ENCODE measurements at places on chromosomes 11 and 22.

DNA sequence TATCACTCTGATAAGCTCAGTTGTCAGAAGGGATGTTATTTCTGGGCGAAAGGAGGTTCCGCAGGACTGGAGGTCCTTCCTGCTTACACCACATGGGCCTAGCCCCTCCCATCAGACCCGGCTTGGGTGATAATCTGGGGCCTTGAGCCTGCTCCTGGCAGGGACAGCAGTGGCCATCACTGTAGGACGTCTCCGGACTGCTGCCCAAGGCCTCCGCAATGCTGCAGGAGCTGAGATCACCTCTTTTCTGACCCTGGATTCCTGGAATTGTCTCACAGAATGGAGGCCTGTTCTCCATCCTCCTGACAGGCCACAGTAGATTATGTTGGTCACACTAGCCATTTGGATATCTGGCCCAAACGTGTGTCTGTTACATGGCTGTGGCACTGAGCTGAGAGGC is 9.2 kb upstream of the BIK start:
- no peak for DNase-seq

- DNase-seq, result no peak
These were observed 186.8 kb downstream of the SOX6 start for GRCh38 chr11:16169541-16169940.

- no peak for DNase-seq
These were observed 91.0 kb downstream of the KCNQ1 start for GRCh38 chr11:2535673-2536439.

GRCh38 chr11:36976741-36977140 is 378.7 kb upstream of the RAG2 start:
- DNase-seq, result no peak

Data from HS-5 (cell line).